ENCODE measurements at places on chromosomes 16 and 17.
A peak's percentile ranks its signal among the peaks of the same experiment; 100 is the strongest.

DNA sequence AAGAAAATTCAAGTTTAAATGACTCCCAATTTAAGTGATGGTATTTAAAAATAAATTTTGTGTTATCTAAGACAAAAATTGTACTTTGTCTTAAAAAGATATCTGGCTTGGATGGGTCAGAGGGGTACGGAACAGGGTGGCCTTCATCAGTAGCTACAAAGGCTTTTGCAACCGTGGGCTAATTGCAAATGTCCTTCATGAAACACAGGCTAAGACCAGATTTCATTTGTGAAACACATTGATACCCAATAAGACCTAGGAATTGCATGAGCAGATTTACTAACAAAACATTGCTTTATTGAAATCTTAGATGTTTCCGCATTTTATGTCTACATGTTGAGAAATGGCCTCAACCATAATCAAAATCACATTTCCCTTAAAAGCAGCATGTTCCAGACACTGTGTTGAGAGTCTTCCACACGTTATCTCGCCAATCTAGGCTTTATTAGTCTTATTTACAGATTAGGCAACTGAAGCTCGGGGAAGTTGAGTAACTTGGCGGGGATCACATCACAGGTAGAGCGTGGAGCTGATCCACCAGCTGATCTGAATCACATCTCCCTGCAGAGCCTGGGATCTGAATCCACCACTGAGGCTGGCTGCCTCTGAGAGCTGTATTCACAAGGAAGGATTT is 21.8 kb downstream of the FBXO39 start:
- DNase-seq = no peak

GRCh38 chr16:66903544-66904427 is 14.9 kb downstream of the CDH16 start:
- DNase-seq = no peak

DNA sequence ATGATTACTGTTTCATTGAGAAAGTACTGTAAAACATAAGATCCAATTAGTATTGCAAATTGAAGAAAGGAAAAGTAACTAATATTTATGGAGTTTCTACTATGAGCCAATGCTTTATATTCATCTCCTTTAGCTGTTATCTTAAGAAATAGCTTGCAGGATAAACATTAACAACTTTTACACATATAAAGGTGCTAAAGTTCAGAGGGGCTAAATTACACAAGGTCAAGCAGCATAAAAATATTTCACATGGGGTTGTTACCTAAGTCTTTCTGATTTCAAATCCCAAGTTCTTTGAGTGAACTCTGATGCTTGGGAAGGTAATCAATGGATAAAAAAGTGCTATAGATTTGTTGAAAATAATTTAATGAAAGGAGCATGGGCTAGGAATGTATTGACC is 765.5 kb downstream of the CDH8 start:
- no peak for DNase-seq

- no peak for DNase-seq
Observed at GRCh38 chr16:71296584-71297340, 7.6 kb upstream of the CMTR2 start.

DNA sequence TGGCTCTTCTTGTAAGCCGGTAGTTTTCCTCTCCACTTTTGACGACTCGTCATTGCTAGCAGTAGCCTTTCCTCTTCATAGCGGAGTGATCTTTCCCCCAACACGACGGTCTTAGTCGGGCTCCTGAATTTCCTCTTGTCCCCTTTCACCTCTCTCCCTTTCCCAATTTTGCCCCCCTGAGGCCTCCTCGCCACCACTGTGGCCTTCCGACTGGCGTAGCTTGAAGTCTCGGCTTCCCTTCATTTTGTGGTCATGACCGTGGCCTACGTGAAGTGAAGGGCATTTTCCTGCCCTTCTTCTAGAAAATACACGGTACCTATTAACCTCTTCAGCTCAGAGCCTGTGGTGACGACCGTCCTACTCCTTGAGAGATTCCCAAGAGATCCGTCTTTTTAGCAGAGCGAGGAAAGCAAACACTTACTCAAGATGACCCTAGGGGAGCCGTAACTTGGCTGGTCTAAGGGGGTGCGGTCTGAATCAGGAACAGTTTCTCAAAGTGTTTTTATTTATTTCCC is 787 bp downstream of the PRKAR1A start:
- peak; percentile 34 for DNase-seq

GRCh38 chr16:11440657-11441012 is 95.4 kb downstream of the RMI2 start:
- DNase-seq = no peak

GRCh38 chr16:87085441-87085840 is 231.8 kb downstream of the C16orf95 start:
- no peak for DNase-seq

DNA sequence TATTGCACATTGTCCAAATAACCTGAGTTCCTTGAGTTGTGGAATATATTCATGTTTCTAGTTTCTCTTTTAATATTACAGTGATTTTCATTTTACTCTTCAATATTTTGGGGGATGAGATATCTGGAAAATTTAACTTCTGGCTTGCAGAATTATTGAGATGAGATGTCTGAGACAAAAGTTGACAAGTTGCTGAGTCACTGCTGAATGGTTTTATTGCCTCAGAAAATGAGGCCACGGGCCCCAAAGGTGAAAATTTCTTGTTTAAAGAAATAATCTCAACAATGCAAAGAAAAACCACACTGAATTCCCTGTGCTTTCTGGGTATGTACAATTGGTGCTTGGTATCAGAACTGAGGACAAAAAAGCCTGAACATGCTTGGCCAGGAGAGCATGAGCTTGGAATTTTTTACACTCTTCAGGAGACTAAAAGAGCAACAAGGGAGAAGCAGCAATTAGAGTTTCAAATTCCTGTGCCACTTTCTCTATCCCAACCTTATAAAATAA is 129.2 kb upstream of the TOM1L1 start:
- no peak for DNase-seq

GRCh38 chr16:75197522-75198134 is 9.3 kb downstream of the CTRB2 start:
- DNase-seq = no peak

GRCh38 chr17:41103896-41104295 is 1.3 kb upstream of the KRTAP4-9 start:
- no peak for DNase-seq

GRCh38 chr16:69049603-69050375 is 55.7 kb upstream of the HAS3 start:
- no peak for DNase-seq

DNA sequence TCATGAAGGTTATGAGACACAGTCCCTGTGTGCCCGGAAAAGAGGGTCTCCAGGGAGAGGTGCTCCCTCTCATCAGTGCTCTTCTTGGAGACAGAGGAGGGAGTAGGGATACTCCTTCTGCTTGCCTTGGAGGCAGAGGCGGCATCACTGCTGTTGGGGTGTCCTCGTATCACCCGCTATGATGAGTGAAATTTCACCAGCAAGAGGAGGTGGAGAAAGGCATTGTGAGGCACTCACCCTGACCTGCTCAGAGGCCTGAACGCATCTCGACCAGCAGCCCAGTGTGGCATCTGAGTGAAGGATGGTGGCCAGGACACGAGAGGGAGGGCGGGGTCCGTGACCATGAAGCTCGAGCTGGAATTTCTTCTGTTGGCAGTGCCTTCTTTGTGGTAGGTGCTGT is 222.1 kb upstream of the CHMP6 start:
- no peak for DNase-seq

GRCh38 chr17:61551255-61551742 is 39.7 kb downstream of the NACA2 start:
- DNase-seq = peak; percentile 76

GRCh38 chr17:81285179-81285878 is 9.8 kb downstream of the SLC38A10 start:
- DNase-seq = no peak

GRCh38 chr16:89621698-89622409 is 8.4 kb downstream of the DPEP1 start:
- no peak for DNase-seq

DNA sequence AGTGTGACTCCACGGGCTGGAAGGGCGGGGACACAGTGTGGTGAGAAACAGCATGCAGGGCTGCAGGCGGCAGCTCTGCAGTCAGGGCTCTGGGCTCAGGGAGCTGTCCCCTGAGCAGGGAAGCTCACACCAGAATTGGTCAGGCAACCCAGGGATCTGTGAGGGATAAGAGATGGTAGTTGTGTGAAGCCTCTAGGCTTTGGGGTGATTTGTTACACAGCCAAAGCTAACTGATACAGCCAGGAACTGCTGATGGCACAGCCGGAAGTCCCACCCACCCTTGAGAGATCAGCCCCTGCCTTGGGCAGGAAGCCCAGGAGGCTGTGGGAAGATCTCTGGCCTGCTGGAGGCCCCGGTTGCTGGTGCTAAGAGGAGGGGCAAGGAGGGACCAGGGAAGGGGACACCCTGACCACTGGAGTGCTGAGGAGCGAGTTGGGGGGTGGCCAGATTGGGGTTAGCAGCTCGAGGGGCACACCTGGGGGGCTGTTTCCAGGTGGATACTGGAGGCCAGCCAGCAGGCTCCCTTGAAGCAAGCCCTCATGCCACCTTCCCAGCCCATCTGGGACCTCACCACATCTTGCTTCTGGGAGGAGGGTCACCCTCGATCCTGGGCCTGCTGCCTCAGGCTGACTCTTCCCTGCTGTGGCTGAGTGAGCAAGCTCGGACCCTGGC is 25.2 kb downstream of the NPTX1 start:
- DNase-seq = no peak

GRCh38 chr17:60108712-60109111 is 30.0 kb upstream of the HEATR6 start:
- DNase-seq = no peak

- no peak for DNase-seq
Observed at GRCh38 chr16:2988590-2989099, 8.4 kb upstream of the PKMYT1 start.

- DNase-seq = no peak
Observed at GRCh38 chr16:1349951-1350350, 1.7 kb downstream of the TSR3 start.

- DNase-seq = no peak
Observed at GRCh38 chr17:35892091-35893035, 12.2 kb upstream of the CCL5 start.

DNA sequence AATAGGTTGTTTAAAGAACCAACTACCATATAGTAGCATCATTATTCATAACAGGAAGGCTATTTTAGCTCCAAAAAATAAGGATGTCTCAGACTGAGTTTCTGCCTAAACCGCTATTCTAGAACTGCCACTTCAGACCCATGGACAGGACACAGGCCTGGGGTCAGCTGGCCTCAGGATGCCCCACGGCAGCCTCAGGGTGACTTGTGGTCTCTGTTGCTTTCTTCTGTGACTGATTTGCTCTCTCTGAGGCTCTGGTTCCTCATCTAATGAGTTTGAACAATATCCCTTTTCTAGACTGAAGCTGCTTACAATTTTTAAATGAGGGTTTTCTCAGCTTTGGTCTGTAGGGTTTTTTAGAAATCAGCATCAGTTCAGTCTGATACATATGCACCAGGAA is 31.8 kb upstream of the IRF8 start:
- DNase-seq = no peak

- no peak for DNase-seq
Observed at GRCh38 chr16:51556694-51557340, 405.7 kb upstream of the SALL1 start.

- no peak for DNase-seq
Observed at GRCh38 chr16:89764711-89765201, 43.4 kb downstream of the ZNF276 start.

GRCh38 chr17:79742951-79743476 is 12.3 kb downstream of the ENPP7 start:
- DNase-seq = no peak

- no peak for DNase-seq
Observed at GRCh38 chr16:9139965-9140364, 48.5 kb downstream of the HAPSTR1 start.

GRCh38 chr16:720447-720989 is 428 bp upstream of the ANTKMT start:
- DNase-seq = peak; percentile 66

DNA sequence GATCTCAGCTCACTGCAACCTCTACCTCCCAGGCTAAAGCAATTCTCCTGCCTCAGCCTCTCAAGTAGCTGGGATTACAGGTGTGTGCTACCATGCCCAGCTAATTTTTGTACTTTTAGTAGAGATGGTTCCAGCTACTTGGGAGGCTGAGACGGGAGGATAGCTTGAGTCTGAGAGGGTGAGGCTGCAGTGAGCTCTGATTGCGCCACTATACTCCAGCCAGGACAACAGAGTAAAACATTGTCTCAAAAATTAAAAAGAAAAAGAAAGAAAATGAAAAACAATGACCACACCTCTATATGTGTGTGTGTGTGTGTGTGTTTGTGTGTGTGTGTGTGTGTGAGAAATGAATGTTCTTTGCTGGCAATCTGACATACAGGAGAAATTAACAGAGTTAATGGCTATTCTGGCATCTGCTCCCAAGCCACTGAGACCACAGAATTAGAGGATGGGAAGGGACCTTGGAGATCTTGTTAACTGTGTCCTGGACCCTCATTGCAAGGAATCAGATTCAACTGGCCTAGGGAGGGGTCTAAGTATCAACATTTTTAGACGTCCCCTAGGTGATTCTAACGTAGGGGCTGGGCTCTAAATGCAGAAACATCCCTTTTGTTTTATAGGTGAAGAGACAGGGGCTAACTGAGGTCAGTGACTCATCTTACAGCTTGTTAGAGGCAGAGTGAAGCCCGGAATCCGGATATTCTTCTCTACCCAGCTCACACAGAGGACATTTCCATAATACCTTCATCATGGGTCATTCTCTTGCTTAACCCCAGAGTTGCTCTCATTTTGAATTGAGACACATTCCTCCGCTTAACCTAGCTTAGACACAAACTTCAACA is 16.4 kb upstream of the MARCHF10 start:
- DNase-seq = peak; percentile 94

GRCh38 chr17:34533806-34534527 is 45.4 kb upstream of the TMEM132E start:
- no peak for DNase-seq

- no peak for DNase-seq
Observed at GRCh38 chr17:40611840-40612474, 35.7 kb downstream of the SMARCE1 start.

DNA sequence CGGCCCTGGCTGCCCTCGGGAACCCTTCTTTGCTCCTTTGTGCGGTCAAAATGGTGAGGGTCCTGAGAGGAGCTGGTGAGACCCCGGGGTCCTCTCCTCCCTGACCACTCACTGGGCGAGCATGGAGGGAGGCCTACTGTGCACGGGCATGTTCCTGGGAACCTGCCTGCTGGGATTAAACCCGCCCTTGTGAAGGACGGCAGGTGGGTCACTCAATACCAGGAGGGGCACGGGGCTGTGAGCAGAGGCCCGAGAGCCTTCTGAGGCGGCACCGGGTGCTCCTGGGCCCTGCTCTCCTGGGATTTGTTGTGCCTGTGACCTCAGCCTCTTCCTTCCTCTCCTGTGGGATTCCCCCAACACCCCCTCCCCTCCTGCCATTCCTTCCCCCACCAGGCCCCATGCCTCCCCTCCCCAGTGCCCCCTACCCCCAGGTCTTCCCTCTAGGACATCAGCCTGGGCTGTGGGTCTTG is 19.7 kb downstream of the METRNL start:
- DNase-seq = no peak

GRCh38 chr16:16158741-16159374 is 64.4 kb downstream of the ABCC6 start:
- DNase-seq = no peak

DNA sequence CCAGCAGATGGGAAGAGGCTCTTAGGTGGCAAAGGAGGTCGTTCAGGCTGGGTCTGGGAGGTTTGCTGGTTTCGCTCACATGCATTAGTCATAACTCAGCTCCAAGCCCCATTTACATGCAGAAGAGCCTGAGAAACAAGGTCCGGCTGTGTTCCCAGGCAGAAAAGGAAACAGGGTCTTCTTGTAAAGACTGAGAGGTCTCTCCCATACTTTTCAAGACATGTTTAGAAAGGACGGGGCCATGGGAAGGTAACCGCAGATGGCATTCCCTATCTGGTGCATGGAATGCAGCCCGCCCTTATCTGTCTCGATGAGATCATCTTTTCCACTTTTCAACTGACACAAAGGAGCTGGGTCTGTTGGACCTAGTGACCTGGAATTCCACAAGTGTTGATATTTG is 389.0 kb upstream of the CDH11 start:
- DNase-seq = no peak

Measured in HTR-8/SVneo (cell line).